ENCODE measurements at places on chromosomes 12 and 14.
A peak's percentile ranks its signal among the peaks of the same experiment; 100 is the strongest.

- DNase-seq = no peak
Measured at GRCh38 chr12:82627799-82628198, 58.9 kb upstream of the TMTC2 start.

DNA sequence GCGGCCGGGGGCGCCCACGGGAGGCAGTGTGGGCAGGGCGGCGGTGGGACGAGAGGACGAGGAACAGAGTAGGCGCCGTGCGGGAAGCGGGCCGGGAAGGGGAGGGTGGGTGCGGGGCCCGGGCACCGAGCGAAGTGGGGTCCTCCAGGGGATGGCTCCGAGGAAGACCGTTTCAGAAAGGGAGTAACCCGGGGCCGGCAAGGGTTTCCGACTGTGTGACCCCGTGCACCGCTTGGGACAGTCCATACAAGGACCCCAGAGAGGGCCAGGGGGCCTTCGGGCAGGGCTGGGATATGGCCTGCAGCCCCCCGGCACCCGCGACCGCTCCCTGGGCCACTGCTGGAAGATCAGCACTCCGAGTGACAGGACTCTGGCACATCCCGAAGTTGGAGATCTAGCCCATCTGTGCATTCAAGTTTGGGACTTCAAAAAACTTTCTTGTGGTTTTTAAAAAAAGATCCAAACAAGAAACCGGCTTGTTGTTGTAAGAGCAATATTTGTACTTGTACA, 448 bp downstream of the TSPAN9 start:
- peak; percentile 13 for DNase-seq

DNA sequence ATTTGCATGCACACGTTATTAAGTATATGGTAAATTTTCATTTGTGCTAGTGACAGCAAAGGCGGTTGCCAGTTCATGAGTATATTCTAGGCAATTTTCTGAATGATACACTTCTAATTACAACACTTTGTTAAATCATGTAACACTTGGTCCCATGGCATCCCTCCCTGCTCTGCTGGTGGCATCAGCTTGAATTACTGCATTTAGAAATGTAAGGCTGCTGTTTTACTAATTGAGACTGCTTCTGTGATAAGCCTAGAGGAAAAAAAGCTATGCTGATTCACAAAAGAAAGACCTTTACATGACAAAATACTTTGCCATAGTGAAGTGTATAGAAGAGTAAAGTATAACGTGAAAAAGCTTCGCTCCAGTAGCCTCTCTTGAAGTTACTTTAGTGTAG, 636.1 kb downstream of the KCNH5 start:
- no peak for DNase-seq

- no peak for DNase-seq
Measured at GRCh38 chr14:74896400-74896799, 14.7 kb downstream of the DLST start.

- DNase-seq = no peak
Measured at GRCh38 chr12:77406219-77406905, 341.0 kb upstream of the E2F7 start.
